ENCODE measurements at places on chromosomes 4 and X.
A peak's percentile ranks its signal among the peaks of the same experiment; 100 is the strongest.

- no peak for DNase-seq
Observed at GRCh38 chr4:32562010-32562409, 1841.8 kb downstream of the PCDH7 start.

GRCh38 chr4:158182736-158183135 is 9.9 kb upstream of the GASK1B start:
- DNase-seq = no peak

GRCh38 chr4:37482236-37482913 is 203.8 kb downstream of the RELL1 start:
- no peak for DNase-seq

DNA sequence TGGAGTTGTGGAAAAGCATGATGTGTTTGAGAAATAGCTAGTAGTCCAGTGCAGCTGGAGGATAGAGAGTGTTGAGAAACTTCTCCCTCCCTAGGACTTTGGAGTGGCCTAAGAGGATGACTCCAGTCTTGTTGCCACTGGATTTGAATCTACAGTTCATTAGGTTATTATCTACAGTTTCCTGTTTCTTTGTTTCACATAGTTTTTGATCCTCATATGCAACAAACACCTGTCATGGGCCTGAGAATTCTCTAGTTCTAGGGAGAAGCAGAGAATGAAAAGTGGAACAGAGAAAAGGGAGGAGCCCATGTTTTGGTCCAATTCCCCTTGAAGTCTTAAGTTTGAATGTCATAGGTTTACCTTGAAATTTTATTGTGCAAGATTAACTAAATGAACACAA is 73.6 kb upstream of the TBC1D9 start:
- DNase-seq = no peak

GRCh38 chr4:184983672-184984356 is 34.5 kb upstream of the HELT start:
- DNase-seq = peak; percentile 30

- DNase-seq = no peak
Observed at GRCh38 chr4:68240620-68241019, 4.9 kb downstream of the TMPRSS11B start.

DNA sequence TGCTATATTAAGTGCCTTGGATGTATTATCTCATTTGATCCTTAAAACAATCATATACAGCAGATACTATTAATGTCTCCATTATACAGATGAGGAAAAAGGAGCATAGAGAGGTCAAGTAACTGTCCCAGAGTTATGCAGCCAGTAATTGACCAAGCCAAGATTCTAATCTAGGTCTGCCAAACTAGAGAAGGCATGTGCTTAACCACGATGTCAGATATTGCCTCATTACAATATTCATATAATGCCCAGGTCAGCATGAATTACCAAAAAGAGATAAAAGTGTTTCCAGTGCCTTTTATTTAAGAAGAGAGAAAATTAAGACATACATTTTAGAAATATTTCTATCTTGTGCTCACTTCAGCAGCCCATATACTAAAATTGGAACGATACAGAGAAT is 7.1 kb downstream of the ARHGEF6 start:
- DNase-seq = no peak

DNA sequence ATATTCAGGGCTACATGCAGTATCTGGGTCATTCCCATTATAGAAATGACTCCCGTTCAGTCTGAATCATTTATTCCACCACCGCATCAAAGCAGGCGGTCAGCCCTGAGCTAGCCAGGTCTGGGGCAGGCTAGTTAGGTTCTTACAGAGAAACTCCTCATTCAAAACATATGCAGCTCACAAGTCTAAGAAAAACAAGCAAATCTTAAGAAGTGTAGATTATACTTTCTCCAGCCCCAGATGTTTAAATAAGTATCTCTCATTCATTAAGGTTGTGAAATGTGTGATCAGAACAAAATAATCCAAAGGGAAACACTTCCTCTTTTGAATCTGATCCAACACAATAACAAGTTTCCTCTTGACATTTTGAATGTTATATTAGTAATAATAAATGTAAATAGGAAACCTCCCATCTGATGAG is 441.9 kb downstream of the INPP4B start:
- DNase-seq = no peak

GRCh38 chr4:147958489-147959065 is 226.7 kb downstream of the ARHGAP10 start:
- no peak for DNase-seq

GRCh38 chrX:71533516-71533850 is 579 bp downstream of the OGT start:
- DNase-seq = no peak

GRCh38 chr4:177737387-177737940 is 295.2 kb upstream of the AGA start:
- no peak for DNase-seq

GRCh38 chr4:37040816-37041215 is 203.7 kb upstream of the NWD2 start:
- DNase-seq = no peak

DNA sequence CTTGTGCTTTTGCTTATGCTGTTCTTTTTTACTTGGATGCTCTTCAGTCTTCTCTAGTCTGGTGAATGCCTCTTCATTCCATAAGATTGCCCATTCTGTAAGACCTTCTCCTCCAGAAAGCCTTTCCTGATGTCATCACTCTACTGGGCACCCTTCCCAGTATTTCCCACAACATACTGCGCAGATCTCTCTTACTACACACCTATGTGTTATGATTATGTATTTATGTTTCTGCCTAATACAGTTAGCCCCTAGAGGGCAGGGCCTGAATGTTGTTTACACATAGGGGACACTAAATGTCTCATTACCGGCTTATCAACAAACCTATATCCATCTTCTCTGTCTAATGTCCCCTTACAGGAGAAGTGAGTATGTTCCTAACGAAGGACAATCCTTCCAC is 21.1 kb downstream of the AIFM1 start:
- no peak for DNase-seq

DNA sequence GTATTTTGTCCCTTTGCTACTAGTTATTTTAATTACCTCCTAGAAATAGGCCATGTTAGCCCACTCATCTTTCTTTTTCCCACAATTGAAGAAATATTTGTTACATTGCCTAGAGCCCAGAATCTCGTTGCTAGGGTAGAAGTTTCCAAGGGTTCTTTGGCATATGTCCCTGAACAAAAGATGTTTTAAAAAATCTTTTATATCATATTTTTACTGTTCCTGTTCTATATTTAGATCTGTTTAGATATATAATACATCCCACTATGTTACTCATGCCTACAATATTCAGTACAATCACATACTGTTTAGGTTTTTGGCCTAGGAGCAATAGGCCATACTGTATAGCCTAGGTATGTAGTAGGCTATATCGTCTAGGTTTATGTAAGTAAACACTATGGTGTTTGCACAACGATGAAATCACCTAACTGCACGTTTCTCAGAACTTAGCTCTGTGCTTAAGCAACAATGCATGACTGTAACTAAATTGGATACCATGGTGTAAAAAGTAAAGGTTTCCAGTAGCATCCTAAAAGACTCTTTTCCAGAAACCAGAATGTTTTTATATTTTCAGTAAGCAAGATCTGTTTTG is 236.0 kb upstream of the SLIT2 start:
- DNase-seq = no peak

DNA sequence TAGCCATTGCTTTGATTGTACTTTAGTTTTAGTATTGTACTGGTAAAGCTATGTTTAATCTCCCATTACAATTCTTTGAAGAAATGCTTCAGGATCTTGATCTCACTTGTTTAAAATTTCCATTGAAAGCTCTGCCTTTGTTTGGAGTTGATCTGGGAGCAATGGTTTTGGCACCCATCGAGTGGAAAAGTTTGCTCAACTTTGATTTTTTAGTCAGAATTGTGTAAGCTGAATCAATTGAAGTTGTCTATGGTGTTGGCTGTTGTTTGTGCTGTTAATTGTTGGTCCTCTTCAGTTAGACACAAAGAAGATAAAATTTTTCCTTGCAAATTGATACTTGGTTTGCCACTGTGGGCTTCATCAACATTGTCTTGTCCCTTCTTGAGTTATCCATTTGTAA is 99.8 kb upstream of the ADAD1 start:
- DNase-seq = no peak

GRCh38 chr4:7366954-7367353 is 67.8 kb downstream of the PSAPL1 start:
- DNase-seq = no peak

DNA sequence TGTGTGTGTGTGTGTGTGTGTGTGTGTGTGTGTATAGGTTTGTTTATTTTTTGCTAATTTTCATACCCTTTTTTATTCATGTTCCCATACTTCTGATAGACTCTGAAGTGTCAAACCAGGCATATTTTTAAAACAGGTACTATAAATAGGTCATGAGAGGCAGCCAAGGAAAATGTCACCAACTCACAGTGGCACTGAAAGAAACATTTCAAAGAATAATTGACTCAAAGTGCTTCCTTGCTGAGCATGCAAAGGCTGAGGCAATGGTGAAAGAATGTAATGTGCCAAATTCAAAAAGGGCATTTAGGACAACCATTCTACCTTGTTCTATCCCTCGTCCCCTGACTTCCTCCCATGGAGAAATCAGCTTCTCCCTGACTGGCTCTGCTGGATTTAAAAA is 95.5 kb downstream of the EIF4E start:
- no peak for DNase-seq

GRCh38 chr4:2262944-2263250 is 988 bp upstream of the MXD4 start:
- DNase-seq = no peak

GRCh38 chr4:100023800-100024199 is 73.7 kb upstream of the H2AZ1 start:
- no peak for DNase-seq

- no peak for DNase-seq
Observed at GRCh38 chr4:1295405-1296055, 5.8 kb downstream of the MAEA start.

GRCh38 chr4:127575888-127576287 is 56.9 kb upstream of the INTU start:
- no peak for DNase-seq

DNA sequence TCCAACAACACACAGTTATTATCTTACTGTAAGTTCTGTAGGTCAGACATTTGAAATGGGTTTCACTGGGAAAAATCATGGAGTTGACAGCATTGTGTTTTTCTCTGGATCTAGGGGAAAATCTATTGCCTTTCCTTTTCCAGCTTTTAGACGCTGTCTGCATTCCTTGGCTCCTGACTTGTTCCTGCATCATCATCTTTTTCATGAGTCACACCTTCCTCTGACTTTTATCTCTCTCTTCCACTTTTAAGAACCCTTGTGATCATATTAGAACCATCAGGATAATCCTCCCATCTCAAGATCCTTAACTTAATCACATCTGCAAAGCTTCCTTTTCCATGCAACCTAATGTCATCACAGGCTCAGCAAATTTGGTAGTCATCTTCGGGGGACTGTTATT is 1454.8 kb downstream of the RPA4 start:
- DNase-seq = no peak

DNA sequence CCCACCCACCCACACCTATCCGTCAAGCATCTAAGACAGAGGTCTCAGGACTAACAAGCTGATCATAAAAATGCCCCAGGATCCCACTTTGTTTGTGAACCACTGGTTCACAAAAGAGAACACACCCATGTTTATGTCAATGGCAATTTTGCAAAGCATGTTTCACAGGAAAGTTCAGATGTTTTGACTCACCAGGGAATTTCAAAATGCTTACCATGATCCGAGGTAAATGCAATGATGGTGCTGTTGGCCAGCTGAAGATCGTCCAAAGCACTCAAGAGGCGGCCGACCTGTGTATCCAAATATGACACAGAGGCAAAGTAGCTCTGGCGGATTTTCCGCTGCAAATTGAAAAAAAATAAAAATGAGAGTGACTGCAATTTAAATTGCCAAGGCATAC is 15.0 kb downstream of the IDS start:
- DNase-seq = no peak

DNA sequence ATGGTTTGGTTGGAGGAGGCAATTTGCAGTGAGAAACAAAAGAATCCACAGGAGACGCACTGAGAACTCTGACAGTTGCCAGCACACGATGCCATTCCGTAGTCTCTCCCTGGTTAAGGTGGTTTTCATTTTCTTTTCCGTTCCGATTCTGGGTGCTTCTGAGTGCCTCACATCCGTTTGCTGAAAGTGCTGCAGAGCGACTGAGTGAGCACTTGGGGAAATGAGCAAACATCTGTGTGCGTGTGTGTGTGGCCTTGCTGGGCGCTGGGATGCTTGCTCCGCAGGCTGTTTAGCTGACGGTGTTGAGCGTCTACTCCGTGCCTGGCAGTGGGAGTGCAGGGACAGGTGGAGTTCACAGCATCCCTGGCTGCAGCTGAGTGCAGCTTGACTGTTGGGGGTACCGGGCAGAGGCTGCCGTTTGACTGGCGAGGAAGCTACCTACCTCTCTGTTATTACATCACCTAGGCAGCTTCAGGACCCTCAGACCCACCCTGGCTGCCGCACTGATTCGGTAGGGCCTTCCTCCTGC is 49.3 kb downstream of the SORCS2 start:
- no peak for DNase-seq

- DNase-seq = peak; percentile 39
Observed at GRCh38 chr4:27010334-27010940, 149.8 kb downstream of the STIM2 start.

GRCh38 chr4:8185930-8186329 is 13.2 kb upstream of the SH3TC1 start:
- DNase-seq = no peak

DNA sequence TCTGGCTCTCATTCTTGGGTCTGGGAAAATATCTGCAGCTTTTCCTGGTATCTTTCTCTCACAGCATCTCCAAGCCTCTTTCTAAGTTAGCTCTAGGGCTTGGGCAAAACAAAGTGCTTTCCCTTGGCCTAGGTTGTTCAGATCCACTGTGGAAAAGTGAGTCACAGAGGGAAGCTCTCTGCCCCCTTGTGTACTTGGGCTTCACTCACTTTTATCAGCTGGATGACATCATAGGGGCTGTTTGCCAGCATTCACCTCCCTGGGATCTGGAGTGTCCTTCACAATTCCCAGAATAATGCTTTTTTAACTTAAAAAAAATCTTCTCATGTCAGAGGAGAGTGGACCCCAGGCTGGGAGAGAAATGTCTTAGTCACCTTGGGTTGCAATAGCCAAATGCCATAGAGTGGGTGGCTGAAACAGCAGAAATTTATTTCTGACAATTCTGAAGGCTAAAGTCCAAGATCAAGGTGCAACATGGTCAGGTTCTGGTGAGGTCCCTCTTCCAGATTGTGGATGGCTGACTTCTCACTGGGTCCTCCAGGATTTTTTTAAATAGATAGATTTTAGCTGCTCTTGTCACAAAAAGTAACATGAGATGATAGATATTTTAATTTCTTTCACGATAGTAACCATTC is 247.8 kb downstream of the SH2D1A start:
- no peak for DNase-seq

GRCh38 chr4:85762529-85762871 is 287.6 kb downstream of the ARHGAP24 start:
- no peak for DNase-seq

Data from NCI-H2227 treated with DMSO at 0.1 percent for 48 hours (cell line).